Stimulated activated CD4-positive, alpha-beta T cell treated with anti-CD3 and anti-CD28 coated beads, Interleukin-1b, Interleukin-23, amount 100 ng/mL, for 1 hour (primary cell): ENCODE measurements at places on chromosomes 7 and 10.

DNA sequence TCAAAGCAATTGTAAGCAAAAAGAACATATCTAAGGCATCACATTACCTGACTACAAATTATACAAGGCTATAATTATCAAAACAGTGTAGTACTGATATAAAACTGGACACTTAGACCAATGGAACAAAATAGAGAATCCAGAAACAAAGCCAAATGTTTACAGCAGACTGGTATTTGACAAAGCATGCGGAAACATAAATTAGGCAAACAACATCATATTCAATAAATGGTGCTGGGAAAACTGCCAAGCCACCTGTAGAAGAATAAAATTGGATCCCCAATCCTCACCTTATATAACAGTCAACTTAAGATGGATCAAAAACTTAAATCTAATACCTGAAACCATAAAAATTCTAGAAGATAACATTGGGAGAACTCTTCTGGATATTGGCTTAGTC lies 240.8 kb upstream of the POM121L12 start:
- no peak for DNase-seq

DNA sequence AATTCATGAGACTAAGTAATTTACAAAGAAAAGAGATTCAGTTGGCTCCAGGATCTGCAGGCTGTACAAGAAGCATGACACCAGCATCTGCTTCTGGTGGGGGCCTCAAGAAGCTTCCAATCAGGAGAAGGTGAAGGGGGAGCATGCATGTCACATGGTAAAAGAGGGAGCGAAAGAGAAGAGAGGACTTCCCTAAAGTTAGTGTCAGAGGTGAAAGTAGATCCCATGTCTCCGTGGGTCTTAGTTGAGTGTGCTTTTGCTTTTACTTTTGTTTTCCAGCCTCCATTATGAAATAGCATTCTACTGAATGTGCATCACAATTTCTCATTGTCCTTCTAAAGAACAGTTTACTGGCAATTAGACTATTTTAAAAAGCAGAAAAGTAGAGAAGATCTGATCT lies 213.6 kb upstream of the FZD1 start:
- DNase-seq, result no peak

DNA sequence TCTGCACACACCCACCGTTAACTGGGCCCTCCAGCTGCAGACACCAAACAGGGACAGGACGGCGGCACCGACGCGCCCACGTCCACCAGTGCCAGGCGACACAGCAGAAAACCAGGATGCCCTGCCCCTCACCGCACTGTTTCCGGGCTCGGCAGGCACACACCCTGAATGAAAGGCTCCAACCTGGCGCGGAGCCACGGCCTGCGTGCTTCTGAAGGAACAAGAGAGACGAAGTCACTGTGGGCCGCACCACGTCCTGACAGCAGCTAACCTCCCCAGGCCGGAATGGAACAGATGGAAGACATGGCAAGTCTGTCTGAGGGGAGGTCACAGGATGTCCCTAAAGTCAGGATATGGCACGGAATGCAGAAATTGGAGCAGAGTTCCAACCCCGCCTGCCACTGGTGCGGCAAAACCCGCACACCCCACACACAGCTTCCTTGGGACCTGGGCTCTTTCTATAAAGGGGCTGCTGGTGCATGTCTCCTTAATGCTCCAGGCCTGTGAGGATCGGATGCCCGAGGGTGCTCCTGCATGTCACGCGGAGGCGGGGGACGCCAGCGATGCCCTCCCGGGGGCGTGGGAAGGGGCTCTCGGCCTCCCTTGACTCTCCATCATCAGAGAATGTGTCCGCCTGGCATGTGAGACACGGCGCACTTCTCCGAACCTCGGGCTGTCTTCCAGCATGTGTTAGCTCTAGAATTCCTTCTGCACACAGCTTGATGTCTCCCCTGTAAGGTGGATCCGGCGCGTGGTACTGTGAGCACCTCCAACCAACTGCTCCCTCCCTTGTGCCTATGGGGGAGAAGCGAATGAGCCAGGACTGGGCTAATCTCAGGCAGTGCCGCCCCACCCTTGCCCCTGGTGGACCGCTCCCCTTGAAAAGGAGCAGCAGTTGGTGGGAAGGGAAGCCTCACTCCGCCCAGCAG lies 3.9 kb upstream of the GPER1 start:
- no peak for DNase-seq

GRCh38 chr10:45495438-45496152 lies 121.6 kb downstream of the ALOX5 start:
- DNase-seq, result no peak

- DNase-seq, result no peak
These were observed 170.0 kb downstream of the PRKCQ start for GRCh38 chr10:6409971-6410643.

DNA sequence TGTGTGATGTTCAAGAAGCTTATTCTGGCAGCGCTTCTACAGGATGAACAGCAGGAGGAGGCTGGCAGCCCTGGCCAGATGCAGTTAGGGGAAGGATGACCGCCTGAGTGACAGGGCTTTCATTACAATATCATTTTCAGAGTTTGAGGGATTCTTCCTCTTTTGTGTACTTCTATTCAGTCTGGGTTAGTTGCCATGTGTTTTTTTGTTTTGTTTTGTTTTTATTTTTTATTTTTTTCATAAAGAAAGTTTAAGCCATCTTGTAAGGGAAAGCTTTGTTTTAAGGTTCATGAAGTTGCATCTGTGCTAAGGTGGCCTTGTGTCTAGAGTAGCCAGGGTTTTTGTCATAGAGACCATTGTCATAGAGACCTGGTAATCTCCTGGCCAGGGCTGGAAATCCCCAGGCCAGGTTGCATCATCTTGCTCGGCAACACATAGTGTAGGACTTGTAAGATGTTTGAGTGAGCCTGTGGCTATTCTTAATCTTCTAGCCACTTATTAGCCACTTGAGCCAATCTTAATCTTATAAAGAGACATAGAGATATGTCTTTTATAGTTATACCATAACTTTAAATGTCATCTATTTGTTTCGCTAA lies 230.5 kb upstream of the TMEM229A start:
- no peak for DNase-seq

GRCh38 chr7:29563590-29564495 lies at the start of gene PRR15:
PRR15 (plus strand) TSS chr7:29563835; CDS start chr7:29566330, 2,495 bp downstream.
- no peak for DNase-seq

DNA sequence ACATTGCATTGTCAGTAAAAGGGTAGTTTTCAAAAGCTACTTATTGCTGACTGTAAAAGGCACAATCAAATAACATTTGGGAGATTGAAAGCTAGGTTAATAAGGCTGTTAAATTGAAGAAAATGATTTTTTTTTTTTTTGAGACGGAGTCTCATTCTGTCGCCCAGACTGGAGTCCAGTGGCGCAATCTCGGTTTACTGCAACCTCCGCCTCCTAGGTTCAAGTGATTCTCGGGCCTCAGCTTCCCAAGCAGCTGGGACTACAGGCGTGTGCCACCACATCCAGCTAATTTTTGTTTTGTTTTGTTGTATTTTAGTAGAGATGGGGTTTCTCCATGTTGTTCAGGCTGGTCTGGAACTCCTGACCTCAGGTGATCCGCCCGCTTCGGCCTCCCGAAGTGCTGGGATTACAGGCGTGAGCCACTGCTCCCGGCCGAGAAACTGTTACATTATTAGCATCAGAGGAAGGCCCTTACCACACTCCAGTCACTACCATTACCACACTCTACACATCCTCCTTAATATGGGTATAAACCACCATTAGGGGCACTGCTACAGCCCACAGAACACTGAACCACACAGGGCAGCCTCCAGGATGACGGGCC lies 1.0 kb downstream of the CYP51A1 start:
- DNase-seq, result no peak

DNA sequence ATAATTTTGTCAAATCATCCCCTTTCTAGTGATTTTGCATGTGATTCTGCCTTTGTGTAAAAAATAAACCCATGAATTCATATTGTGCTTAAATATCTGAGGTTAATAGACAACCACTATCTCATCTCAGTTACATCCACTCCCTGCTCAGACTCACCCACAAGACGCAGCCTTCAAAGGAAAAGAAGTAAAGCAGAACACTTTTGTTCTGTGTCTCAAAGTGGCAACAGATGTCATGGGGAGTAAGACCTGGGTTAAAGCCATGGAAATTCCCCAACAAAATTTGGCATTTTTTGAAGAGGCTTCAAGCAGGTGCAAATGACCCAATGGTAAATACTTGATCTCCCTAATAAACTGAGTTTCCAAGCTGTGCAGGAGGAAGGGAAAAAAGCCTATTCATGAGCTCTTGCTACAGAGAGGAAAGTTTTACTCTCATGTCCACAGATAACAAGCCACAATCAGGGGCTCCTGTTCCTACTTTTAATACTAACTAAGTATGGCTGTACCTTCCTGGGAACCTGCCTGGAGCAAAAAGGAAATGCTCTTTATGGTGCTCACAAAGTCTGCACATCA lies 4.7 kb downstream of the CYP3A7 start:
- DNase-seq, result no peak

DNA sequence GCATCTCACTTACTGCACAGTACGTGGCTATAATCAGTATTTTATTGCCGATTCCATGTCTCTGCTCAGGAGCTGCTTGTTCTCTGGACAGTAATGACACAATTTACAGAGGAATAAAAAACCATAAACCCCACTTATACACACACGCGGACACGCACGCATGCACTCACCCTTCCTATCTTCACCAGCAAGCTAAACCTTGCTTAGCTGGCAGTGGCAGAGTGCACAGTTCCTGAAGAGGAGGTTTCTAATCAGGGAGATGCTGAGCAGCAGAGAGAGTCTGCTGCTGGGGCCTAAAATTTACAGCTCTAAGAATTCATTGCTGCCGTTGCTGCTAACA lies 66.3 kb downstream of the SND1 start:
- no peak for DNase-seq

GRCh38 chr7:114953724-114954123 lies 31.8 kb downstream of the MDFIC start:
- DNase-seq, result no peak

- no peak for DNase-seq
These were observed 115.9 kb downstream of the ADCY1 start for GRCh38 chr7:45689797-45690761.

GRCh38 chr10:72194949-72195348 lies 20.9 kb upstream of the ANAPC16 start:
- DNase-seq, result no peak

DNA sequence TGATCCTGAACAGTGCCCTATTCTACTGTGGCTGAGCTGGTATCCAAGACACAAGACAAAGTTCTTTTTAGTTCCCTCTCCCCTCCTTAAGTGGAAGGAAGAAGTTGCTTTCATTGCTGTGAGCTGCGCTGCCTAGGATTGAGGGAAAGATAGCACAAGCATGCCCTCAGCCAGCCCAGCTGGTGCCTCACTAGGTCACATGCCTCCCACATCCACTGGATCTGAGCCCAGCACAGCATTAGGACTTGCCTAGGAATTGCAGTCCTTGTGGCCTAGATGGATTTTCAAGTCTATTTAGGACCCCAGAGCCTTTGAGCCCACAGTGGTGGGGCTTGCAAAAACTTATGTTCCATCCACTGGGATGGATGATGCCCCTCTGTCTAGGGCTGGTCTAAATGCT lies 214.2 kb downstream of the ZNF248 start:
- no peak for DNase-seq

DNA sequence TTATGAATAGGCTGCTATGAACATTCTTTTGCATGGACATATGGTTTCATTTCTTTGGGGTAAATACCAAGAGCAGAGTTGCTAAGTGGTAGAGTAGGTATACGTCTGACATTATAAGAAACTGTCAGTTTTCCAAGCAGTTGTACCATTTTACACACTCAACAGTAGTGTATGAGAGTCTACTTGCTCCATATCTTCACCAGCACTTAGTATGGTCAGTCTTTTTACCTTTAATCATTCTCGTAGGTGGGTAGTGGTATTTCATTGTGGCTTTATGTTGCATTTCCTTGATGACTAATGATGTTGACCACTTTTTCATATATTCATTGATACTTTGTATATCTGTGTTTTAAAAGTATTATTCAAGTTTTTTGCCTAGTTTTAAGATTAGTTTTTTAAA lies 45.1 kb downstream of the POU6F2 start:
- no peak for DNase-seq

- DNase-seq, result no peak
These were observed 53.0 kb upstream of the HGF start for GRCh38 chr7:81822811-81823210.

- DNase-seq, result no peak
These were observed 94.3 kb downstream of the CCDC71L start for GRCh38 chr7:106566672-106567071.

DNA sequence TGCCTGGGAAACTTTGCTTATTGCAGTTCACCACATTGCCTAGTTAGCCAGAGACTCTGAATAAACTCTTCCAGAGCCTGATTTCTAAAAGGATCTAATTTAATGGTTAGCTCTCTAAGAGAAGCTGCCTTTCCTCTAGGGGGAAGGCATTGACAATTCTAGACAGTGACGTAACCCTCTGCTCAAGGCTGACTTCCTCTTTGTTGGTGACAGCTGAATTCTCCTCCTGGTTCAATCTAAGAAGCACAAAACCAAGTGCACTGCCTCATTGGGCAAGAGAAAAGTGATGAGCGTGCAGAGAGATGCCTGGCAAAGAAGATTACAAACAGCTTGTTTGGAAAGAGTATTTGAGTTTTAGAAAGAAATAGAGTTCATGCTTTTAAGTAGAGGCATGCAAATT lies 102.7 kb downstream of the MACC1 start:
- DNase-seq, result no peak

DNA sequence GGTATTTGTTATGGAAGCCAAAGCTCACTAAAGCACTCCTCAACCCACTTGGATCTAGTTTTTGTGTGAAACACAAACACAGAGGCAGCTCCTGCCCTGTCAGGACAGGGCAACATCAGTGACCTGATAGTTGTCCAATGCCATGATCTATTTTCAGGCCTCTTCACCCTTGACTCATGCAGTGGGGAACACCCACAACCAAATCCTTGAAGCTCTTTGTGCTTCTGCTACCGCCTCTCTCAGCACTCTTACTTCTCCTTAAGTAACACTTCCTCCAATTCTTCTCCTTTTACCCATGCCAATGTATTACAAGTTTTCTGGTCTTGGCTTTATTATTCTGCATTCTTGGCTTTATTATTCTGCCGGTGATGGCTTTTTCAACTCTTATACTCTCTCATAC lies 425.3 kb downstream of the INHBA start:
- DNase-seq, result no peak

DNA sequence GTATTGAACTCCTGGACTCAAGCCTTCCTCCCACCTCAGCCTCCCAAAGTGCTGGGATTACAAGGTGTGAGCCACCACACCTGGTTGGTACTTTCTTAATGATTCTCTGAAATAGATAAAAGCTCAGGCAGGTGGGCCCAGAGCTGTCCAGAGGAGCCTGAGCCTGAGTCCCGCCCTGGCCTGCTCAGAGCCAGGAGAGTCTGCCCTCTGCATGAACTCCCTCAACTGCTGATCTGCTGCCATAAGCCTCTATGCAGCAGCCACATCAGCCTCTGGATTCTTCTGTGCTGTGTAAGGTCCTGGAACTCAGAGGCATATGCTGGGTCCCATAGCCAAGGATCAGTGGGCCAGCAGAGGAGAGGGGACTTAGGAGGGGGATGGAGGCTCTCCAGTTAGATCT lies 23.1 kb upstream of the DDIT4 start:
- no peak for DNase-seq
